A549 treated with Hydrocortisone at 1 μM for 4 hours (cell line): ENCODE measurements at places on chromosomes 5 and 9. TPM values are rescaled to one million over a fixed set of nuclear protein-coding genes. Genes with fewer than 3 reads are reported as not detected.

CSF1R gene
- 0.10 to 0.23 TPM (median 0.20 TPM) in 5 replicates for total RNA-seq

WNK2 gene
- 5.6 to 6.5 TPM (median 6.4 TPM) in 5 replicates for total RNA-seq

SPINK6 gene
- 0.37 to 0.73 TPM (median 0.45 TPM) in 5 replicates for total RNA-seq

TOR4A gene
- total RNA-seq: 19.9 to 27.5 TPM (median 25.0 TPM) in 5 replicates

GNAQ gene
- 11.9 to 20.0 TPM (median 16.5 TPM) in 5 replicates for total RNA-seq

NSG2 gene
- total RNA-seq: 0.05 TPM in 1 of 5 replicates, not detected in the others

TAF11L13 gene
- not detected in 5 replicates for total RNA-seq

C8G gene
- 0.62 to 1.7 TPM (median 1.2 TPM) in 5 replicates for total RNA-seq

BAG1 gene
- total RNA-seq: 112 to 132 TPM (median 127 TPM) in 5 replicates

LCP2 gene
- 0.05 to 0.06 TPM in 2 of 5 replicates, not detected in the others for total RNA-seq

NTNG2 gene
- 0.83 to 2.2 TPM (median 1.4 TPM) in 5 replicates for total RNA-seq

SMIM32 gene
- not detected in 5 replicates for total RNA-seq

ADAMTS19 gene
- total RNA-seq: not detected in 5 replicates

SVEP1 gene
- 1.6 to 2.0 TPM (median 1.7 TPM) in 5 replicates for total RNA-seq
